Stimulated activated CD4-positive, alpha-beta T cell treated with anti-CD3 and anti-CD28 coated beads, Interleukin-12 subunit alpha, Interleukin-12 subunit beta, amount 100 ng/mL, for 4 hours (primary cell): ENCODE measurements at places on chromosomes 11 and 22.
A peak's percentile ranks its signal among the peaks of the same experiment; 100 is the strongest.

DNA sequence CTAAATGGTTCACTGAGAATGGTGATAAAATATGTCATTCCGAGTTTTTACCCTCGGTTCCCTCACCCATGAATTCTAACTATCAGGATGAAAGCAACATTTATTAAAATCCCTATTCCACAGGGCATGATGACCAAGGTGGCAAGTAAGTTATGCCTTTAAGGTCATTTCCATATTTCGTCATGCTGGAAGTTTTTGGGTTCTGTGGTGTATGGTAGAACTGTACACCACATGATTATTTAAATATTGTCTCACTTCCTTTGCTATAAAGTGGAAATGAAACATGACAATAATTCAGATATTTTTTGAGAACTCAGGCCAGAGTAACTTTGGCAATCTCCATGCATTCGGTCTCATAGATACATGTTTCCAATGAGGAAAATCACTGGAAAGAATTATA lies 68.5 kb upstream of the CARD18 start:
- DNase-seq = no peak

GRCh38 chr11:63518548-63518947 lies 12.7 kb downstream of the LGALS12 start:
- no peak for DNase-seq

- peak; percentile 88 for DNase-seq
Observed at GRCh38 chr22:37817705-37818408, 5.3 kb upstream of the GALR3 start.

DNA sequence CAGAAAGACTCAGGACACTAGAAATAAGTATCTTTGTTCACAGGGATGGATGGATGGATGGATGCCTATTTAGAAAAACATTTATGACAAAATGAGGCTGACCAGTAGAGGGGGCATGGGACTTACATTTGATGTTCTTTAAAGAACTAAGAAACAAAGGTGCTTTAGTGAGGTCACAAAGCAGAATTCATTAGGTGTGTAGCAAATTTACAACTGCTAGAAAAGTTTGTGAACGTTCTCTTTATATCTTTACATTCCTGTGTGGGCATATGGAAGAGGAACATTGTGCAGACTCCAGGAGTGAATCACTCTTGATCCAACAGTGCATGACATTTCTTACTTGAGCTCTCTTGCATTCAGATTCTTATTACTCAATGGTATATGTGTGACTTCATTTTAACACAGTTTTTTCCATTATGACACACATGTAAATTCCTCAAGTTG lies 15.8 kb upstream of the SIK2 start:
- no peak for DNase-seq

DNA sequence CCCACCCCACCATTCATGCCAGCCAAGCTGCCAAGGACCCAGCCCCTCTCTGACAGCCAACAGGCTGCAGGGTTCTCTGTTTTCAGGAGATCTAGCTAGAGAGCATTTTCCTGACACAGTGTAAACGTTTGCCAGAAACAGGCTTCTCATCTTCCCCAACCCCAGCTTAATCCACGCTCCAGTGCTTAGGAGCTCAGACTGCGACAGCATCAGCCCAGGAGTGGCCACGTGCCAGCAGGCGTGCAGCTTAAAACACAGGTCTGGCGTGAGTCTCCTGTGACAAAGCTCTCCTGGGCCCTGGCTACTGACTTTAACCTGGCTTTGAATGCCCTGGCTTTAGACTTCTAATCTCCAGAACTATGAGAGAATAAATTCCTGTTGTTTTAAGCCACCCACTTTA lies 66.6 kb downstream of the GALNT18 start:
- DNase-seq = no peak

- DNase-seq = no peak
Observed at GRCh38 chr11:67160872-67161783, 42.1 kb downstream of the KDM2A start.

DNA sequence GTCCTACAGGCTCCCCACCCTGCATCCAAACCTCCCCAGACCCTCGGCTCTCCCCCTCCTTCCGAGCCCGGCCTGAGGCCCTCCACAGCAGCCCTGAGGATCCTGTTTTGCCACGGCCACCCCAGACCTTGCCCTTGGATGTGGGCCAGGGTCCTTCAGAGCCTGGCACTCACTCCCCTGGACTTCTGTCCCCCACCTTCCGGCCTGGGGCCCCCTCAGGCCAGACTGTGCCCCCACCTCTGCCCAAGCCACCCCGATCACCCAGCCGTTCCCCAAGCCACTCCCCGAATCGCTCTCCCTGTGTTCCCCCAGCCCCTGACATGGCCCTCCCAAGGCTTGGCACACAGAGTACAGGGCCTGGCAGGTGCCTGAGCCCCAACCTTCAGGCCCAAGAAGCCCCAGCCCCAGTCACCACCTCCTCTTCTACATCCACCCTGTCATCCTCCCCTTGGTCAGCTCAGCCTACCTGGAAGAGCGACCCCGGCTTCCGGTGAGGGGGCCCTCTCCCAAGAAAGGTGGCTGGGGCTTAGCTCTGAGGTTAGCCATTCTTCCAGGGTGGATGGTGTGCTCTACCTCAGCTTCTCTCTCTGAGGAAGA lies 2.9 kb downstream of the INPP5J start:
- DNase-seq = no peak

- no peak for DNase-seq
Observed at GRCh38 chr11:71284525-71285092, 32.2 kb upstream of the SHANK2 start.

- DNase-seq = no peak
Observed at GRCh38 chr11:33258631-33259205, 1.5 kb downstream of the HIPK3 start.

DNA sequence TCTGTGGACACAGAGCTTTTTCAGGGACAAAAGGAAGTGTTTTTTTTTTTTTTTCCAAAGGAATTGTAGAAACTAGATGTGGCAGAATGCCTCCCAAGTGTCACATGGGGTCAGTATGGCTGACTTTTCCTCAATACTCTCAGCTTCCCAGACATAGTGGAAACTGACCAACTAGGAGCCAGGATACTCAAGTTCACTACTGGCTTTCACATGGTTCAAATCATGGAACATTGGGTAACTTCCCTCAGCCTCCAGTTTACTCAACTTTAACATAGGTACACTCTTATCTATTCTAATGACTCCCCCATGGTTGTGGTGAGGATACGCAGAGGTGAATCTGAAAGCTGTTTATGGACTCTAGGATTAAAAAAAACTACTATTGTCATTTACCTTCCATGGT lies 1.4 kb downstream of the SLC5A1 start:
- DNase-seq = no peak

- DNase-seq = no peak
Observed at GRCh38 chr11:108203075-108203474, 19.4 kb downstream of the NPAT start.

DNA sequence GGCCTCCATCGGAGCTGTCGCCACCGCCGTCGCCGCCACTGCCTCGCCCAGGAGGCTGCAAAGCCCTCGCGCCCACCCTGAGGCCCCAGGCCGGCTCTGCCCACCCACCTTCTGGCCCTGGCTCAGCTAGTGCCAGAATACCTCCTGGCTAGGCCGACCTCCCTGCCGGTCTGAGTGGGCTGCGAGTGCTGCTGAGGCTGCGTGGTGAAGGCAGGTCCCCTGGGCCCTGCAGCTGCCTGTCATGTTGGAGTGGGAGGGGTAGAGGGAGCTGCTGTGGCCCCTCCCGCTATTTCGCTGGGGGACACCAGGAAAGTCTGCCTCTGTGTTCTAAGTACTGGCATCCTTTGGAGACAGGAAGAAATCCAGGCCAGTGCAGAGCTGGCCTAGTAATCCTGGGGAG lies 34.2 kb downstream of the LRRC10B start:
- DNase-seq = no peak

GRCh38 chr11:28833169-28833568 lies 725.0 kb downstream of the METTL15 start:
- DNase-seq = no peak

DNA sequence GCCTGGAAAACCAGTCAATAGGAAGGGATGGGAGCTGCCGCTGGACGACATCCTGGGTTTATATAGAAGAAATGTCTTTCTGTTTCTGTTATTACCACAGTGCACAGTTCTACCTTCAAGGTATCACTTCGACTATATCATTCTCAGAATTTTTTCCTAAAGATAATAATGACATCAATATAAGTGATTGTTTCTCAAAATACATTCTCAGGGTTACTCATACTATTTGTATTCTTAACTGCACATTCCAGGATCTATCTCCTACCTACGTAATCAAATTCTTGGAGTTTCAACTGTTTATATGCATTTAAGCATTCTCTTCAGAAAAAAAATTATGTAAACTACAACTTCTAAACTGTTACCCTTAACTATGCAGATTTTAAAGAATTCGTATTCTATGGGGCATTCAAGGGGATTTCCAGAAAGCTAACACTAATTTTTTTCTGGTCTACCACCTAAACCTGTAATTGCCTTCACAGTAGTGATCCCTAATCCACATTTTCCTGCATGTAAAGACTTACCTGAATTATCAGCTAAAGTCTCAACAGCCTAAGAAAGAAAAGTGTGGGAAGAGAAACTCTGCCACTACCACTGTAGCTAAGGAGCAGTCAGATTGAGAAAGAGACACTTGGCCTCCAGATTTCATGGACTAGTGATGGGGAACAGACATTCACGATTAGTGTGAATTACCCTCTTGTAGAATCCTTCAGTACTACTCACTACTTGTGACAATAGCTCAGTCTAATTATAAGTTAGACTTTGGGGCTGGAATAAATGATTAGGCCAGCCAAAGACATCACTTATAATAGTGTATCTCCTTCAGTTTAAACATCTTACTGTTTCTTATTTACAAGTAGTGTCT lies at the start of gene OR51B5:
OR51B5 (minus strand) TSS at position 51 of the 862 bp plus-strand sequence; CDS start at position 51, 0 bp downstream.
- no peak for DNase-seq

GRCh38 chr11:59630493-59630892 lies 14.9 kb upstream of the OSBP start:
- DNase-seq = no peak

GRCh38 chr22:31602259-31602952 lies 59.6 kb downstream of the PISD start:
- no peak for DNase-seq

DNA sequence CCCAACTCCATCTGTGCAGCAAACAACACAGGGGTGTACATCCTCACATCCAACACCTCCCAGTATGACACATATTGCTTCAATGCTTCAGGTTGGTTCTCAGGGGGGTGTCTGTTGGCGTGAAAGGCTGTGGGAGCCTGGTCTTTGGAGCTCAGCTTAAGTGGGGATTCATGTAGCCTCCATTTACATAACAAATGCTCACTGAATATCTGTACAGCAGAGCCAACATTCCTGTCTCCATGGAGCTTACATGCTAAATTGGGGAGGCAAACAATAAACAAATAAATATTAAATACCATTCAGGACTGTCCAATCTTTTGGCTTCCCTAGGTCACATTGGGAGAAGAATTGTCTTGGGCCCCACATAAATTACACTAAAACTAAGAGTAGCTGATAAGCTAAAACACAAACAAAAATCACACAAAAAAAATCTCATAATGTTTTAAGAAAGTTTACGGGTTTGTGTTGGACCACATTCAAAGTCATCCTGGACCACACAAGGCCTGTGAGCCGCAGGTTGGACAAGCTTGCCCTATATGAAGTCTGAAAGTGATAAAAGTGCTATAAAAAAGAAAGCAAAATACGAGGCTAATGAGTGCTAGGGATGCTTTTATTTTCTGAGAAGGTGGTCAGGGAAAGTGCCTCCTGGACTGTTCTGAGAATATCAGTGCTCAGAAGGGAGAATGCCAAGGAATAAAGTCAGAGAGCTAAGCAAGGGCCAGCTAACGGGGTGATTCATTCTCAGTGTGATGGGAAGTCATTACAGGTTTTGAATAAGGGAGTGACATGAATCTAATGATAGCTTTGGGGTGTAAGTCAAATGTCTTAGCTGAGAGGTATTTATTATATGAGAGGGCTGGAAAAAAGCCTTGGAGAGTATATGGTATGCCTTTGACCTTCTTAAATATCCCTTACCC lies 41.6 kb downstream of the CD44 start:
- no peak for DNase-seq

DNA sequence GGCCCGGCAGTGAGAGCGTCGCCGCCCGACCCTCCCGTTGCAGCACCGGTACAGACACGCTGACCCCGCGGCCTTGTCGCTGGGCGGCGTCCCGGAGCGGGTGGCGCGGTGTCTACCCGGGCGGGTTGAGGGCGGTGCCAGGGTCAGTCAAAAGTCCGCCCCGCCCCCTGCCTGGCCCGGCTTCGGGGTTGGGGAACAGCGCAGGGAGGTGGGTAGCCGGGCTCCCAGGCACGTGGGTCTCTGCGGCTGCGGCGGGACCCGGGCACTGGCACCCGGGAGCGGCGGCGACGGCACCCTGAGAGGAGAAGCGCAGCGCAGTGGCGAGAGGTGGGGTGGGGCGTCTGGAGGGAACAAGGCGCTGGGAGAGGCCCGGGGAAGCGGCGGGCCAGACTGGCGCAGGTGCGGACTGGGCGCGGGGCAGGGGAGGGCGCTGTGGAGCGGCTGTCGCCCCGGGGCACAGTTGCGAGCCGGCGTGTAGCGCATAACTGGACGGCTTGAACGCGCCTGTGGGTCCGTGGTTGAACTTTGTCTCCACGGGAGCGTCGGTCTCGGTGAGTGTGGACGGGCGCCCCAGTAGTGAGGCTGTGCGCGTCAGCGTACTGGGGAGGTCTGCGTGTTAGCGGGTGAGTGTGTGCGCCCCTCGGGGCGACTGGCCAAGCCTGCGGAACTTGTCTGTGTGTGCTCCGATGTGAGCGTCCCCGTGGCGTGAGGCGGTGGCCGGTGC lies at the start of gene P2RY2:
P2RY2 (plus strand) TSS at position 176 of the 724 bp plus-strand sequence. CDS start 15,879 bp downstream, outside the sequence.
- DNase-seq = peak; percentile 28
